ENCODE measurements at places on chromosomes 7 and 10. TPM values are rescaled to one million over a fixed set of nuclear protein-coding genes. Genes with fewer than 3 reads are reported as not detected.

DNA sequence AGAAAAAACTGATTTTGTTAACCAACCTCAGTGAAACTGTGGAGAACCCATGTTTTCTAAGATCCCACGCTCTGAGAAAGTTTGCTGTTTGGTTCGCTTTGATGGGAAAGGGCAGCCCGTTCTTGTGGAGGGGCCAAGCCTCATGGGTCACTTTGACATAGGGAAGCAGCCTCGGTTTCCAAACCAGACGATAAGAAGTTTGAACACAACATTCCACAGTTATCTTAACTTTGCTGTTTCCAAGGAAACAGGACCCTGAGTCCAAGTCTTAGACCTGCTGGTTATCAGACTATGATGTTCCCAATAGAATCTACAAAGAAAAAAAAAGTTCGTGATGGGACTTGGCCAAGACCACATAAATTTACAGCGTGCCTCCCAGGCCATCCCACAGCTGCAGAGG lies 182.3 kb downstream of the NRP1 start:
- no peak for DNase-seq

GRCh38 chr7:152674860-152675758 lies 832 bp downstream of the XRCC2 start:
- DNase-seq: no peak

DNA sequence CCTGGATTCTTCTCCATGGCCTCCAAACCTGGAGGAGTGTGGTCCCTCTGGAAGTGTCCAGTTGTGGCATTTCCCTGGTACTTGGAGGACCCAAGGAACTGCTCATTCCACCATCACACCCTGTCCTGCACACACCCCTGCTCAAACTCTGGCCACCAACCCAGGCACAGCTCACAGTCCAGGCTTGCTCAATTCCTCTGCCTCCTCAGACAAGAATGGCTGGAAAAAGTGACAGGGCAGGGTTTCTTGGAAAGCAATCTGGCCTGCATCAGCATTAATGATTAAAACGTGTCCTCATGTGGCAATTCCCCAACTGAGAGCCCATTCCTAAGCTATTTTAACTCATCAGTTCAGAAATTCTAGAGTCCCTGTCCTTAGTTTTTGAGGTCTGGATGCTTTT lies 17.2 kb upstream of the TPST1 start:
- no peak for DNase-seq

DNA sequence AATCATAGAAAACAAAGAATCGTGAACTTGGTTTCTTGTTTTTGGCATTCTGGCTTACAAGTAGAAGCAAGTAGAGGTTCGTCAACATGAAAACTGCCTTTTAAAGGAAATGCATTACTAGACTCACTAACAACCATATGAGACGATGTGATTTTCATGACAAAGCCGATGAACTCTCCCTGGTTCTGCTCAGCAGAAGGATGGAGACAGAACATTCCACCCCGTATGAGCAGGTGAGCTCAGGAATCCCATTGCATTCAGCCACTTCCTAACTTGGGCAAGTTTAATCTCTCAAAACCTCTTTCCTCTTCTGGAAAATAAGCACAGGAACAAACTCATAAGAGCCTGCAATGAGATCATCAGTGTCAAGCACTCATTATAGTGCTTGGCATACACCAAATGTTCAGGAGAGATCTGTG lies 57.4 kb upstream of the SVIL start:
- DNase-seq: no peak

DNA sequence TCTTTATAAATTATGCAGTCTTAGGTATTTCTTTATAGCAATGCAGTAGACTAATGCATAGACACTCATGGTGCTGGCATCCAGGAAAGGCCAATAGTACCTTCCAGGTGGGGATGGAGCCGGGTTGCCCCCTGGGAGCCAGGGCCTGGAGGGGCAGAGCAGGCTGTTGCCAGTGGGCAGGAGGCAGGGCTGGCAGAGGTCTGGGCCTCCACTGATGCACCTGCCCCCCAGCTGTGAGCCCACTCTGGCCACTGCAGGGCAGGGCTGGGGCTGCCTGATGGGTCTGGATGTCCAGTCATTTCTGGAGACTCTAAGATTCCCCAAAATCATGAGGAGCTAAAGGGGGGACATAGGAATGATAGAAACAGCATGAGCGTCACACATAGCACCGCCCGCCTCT lies 66.7 kb downstream of the MICALL2 start:
- no peak for DNase-seq

- DNase-seq: no peak
These were observed 990.1 kb downstream of the CNTNAP2 start for GRCh38 chr7:147106746-147107145.

DNA sequence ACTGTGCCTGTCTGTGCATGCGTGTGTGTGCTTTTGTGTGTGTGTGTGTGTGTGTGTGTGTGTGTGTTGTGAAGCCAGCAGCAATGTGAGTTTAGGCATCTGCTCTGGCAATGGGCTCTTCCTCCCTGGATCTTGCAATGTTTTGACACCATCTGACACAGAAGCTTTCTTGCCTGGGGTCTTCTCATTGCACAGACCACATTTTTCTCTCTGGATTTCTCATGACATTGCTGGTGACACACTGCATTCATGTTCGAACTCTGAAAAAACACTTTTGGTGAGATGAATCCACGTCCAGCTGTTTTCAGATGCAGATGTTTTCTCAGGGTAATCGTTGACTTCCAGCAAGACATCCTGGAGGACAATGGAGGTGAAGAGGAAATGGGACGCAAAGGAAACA lies 63.0 kb upstream of the FZD8 start:
- DNase-seq: no peak

DNA sequence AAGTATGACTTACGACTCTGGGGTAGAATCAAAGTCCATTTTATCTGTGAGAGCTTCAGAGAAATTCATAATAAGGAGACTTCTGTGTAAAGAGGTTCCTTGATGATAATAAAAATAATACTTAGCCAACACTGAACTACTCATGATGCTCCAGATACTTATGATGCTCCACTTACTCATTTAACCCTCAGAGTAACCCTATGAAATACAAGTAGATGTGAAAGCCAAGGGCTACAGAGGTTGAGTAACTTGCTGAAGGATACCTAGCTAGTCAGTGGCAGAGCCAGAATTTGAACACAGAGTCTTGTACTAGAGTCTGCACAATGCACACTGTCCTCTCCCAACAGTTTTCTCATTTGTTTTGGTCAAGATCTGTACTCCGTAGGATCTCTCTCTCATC lies 89.5 kb downstream of the HECW1 start:
- no peak for DNase-seq

- no peak for DNase-seq
These were observed 133.7 kb upstream of the GJD4 start for GRCh38 chr10:35471435-35471834.

GRCh38 chr7:116582806-116583444 lies 58.1 kb downstream of the CAV1 start:
- no peak for DNase-seq

DNA sequence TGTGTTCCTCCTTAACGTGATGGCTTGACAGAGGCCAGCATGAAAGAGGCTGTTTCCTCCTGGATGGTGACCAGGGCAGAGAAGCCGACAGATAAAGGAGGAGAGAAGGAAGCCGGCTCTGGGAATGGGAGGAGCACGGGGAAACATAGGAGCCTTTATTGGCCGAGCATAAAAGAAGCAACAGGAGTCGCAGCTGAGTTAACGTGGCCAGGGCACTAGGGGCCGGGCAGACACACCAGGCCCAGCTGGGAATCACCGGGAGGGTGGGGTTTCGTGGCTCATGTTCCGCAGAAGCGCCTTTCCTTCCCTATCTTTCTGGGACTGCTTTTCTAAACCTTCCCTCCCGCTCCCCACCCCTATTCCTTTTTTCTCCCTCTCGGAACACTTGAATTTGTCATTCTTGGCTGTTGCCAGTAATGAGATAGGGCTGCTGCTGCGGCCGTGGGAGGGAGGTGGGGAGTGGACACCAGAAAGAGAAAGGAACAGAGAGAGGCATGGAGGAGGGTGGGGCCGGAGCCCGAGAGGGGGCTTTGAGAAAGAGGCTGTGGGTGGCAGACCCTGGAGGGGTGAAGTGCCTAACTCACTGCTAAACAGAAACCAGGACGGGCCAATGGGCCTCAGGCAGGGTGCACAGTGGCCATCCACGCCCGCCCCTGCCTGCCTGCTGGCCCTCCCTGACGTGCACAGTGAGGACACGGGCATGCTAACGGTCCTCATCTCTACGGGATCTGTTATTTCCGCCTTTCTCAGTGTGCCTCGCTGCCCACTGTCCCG lies 65.2 kb downstream of the COL13A1 start:
- no peak for DNase-seq

The IKZF1 gene
- total RNA-seq: 2.2 TPM

The C10orf105 gene
- total RNA-seq: not detected

The MACC1 gene
- total RNA-seq: 0.13 TPM

Data from cardiac septum (tissue), 1 donor.